ENCODE measurements at places on chromosomes 7 and 10. TPM values are rescaled to one million over a fixed set of nuclear protein-coding genes. Genes with fewer than 3 reads are reported as not detected.

DNA sequence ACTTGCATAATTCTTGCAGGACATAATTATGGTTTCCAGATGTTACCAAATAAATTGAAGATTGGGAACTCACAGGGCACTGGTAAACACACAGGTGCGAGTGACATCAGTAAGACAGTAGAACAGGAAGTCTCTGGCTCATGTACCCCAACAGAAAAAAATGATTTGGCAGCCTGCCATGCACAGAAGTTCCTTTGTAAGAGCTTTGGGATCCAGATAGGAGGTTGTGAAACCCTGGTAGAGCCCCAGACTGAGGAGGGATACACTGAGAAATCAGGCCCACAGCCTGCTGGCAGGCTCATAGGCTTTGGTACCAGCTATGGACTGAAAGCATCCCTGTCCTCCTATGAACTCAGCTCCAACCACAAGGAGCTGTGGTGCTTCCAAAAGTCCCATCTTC, 118.0 kb downstream of the COBL start:
- DNase-seq: no peak

DNA sequence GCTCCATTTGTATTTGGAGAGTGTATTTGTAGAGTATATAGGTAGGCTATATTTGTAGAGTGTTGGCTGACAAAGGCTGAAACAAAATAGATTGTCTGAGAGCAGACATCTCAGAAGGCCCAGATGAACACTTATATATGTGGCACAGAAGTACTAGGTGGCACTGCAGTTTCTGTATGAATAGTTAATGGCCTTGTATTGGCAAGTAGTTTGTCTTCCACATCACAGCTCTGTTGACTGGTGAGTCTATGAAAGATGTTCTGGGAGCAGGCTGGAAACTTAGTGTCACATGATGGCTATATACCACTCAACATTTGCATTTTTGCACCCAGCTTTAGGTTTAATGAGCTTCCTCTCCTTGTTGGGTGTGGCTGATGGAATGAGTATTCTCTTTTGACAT, 51.9 kb downstream of the CCNY start:
- DNase-seq: no peak

DNA sequence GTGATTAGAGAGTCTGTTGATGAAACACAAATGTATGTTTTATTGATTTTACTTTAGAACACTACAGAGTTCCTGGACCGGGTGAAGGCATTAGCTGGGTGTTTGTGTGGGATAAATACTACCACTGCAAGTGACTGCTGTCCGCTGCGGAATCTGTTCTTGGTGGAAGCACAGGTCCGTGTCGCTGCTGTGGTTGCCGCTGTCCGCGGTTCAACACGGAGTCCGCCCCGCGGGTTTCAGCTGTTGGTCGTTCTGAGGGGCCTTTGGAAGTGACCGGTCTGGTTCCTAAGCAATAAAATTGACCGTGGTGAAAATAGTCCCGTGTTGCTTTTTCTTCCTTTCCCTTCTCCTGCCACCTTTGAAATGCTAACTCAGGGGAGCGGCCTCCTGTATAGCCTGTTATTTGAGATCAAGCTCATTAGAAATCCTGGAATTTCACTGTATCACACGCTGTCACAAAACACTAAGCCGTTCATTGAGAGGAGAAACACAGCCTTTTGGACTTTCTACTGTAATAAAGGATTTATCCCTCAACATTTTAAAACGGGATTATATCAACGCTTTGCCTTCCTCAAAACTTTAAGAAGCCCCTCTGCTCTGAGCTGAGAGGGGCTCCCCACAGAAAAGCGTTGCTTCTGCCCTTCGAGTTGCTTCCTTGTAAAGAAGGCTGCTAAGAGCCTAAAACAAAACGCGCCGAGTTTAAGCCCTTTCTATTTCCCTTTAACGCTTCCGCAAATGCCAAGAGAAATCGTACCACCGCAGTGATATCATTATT, 2.6 kb downstream of the NKX6-2 start:
- no peak for DNase-seq

GRCh38 chr10:79298403-79299244, 48.6 kb upstream of the PPIF start:
- peak; percentile 89 for DNase-seq

- DNase-seq: peak; percentile 57
Measured at GRCh38 chr7:2864999-2865670, 21.0 kb upstream of the GNA12 start.

DNA sequence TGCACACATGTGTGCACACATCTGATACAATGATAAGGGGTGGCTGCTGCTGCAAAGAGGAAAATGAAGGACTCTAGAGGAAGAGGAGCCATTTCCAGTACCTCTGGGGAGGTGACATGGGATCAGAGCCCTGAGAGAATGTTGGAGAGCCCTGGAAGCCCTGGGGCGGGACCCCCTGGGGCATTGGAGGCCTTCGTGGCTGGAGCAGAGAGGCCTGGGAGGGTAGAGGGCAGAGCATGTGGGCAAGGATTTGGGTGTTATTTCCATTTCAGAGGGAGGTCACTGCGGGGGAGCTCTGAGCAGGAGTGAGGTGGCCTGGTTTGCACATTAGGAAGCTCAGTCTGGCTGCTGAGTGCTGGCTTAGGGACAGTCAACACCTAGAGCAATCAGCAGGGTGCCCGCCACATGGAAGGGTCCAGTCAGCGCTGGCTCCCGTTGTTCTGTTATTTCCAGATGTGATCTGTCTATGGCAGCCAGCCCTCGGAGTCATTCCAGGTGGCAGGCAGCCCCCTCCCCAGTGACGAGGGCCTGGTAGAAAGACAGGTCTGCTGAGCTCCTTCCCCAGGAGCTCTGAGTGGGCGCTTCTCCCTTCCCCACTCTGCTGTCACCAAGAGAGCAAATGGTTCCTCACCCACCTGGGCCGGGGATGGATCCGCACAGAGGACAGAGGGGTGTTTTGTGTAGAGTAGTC, 24.1 kb upstream of the BTBD16 start:
- DNase-seq: no peak

- DNase-seq: no peak
Measured at GRCh38 chr10:30834153-30834552, 197.5 kb downstream of the ZNF438 start.

DNA sequence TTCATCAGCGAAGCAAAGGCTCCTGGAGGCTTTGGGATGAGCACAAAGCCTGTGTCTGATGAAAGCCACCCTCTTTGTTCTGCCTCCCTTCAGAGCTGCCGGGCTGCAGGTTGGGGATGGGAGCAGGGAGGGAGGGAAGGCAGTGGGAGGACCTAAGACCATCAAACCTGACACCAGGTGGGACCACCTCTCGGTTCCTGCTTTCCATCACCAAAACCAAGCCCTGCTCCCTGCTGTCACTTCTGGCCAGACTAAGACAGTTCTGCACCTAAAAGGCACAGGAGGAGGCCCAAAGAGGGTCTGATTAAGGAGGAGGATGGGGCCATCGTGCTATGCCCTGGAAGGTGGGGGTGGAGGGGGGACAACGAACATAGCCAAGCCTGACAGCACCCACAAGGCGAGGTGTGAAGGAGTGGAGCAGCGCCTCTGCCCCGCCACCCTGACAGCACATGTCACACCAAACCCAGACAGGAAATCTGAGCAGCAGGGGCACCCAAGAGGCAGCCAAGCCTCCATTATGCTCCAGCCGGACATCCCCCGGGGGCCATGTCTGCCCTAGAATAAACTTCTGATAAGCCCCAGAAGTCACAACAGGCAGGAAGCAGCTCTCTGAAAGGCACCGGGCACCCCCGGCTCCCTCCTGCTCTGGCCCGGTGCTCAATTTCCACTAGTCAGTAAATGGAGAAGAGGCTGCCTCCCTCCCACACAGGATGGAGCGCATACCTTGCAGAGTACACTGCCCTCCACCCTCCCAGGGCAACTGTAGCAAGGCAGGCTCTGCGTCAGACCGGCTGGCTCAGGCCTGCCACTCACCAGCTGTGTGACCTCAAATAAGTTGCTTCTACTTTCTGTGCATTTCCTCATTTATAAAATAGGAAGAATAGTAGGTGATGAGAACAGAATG, 48.9 kb downstream of the DLG5 start:
- no peak for DNase-seq

DNA sequence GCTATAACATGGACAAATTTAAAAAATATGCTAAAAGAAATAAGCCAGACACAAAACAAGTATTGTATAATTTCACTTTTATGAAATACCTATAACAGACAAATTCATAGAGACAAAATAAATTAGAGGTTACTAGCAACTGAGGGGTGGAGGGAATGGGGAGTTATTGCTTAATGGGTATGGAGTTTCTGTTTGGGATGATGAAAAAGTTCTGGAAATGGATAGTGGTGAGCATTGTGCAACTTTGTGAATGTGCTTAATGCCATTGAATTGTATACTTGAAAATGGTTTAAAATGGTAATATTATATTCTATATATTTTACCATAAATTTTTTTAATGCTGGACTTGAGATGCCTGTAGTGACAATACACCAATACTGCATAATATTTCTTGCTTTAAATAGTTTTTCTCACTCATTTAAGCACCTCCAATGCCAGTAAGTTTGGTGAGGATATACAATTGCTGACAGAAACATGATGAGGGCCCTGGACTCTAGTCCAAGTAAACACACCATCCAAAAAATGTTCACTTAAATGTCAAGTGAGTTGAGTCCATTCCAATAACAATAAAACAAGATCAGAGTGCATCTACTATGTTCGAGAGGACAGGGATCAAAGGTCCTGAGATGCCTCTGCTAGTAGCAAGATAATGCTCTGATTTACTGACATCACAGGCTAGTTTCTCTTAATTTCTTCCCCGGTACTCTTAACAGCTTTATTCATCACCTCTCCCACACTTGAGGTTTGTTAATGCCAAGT, 71.9 kb downstream of the NT5C2 start:
- peak; percentile 34 for DNase-seq

GRCh38 chr10:128865436-128866195, 601.4 kb upstream of the MGMT start:
- DNase-seq: no peak

VIPR2 gene
- 0.41 TPM for polyA plus RNA-seq

CABCOCO1 gene
- polyA plus RNA-seq: 4.0 TPM

CDK13 gene
- polyA plus RNA-seq: 78.3 TPM

ADAM8 gene
- polyA plus RNA-seq: 4.4 TPM

All from left lung (tissue), 14 donors.